ENCODE measurements at places on chromosomes 16 and 17.

- no peak for DNase-seq
Observed at GRCh38 chr17:67841992-67842391, 16.7 kb downstream of the BPTF start.

DNA sequence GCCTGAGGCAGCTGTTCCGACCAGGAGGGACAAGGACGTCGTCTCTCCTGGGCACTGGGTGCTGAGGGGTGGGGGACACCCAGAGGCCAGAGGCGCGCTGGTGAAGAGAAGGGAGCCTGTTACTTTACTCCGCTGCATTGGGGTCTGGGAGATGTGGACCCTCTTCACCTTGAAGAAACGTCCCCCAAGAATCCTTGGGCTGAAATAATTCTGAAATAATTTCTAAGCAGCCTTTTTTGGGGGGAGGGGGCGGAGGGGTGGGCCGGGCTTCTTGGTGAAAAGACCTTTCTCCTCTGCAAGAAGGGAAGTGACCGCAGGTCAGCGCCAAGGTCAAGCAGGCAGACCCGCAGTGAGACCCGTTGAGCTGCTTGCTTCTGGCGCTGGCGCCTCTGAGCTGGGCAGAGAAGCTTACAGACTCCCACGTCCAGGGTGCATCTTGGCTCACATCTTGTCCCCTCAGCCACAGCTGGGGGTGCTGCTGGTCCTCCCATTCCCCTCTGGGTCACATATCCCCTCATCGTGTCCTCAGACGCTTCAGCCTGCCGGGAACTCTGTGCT, 1.1 kb downstream of the SYT17 start:
- DNase-seq, result no peak

- no peak for DNase-seq
Observed at GRCh38 chr17:57397402-57397801, 141.1 kb downstream of the MSI2 start.

GRCh38 chr16:1642753-1643152, 30.6 kb downstream of the CRAMP1 start:
- no peak for DNase-seq

GRCh38 chr16:12188935-12189249, 212.4 kb downstream of the SNX29 start:
- no peak for DNase-seq

GRCh38 chr17:35716897-35717465, 14.5 kb upstream of the RASL10B start:
- peak; percentile 23 for DNase-seq

GRCh38 chr17:54901230-54901822, 674 bp downstream of the TOM1L1 start:
- DNase-seq, result peak; percentile 49

DNA sequence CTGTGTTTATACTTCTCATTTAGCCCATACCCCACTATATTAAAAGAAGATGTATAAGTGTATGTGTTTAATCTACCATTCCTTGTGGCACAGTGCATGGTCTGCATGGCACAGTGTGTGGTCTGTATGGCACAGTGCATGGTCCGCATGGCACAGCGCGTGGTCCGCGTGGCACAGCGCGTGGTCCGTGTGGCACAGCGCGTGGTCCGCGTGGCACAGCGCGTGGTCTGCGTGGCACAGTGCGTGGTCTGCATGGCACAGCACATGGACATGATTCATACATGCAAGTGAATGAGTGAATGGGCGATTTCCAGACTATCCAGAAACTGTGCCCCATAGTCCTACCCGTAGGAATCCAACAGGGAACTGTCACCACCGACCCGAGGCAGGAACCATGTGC, 632.6 kb downstream of the MAF start:
- no peak for DNase-seq

DNA sequence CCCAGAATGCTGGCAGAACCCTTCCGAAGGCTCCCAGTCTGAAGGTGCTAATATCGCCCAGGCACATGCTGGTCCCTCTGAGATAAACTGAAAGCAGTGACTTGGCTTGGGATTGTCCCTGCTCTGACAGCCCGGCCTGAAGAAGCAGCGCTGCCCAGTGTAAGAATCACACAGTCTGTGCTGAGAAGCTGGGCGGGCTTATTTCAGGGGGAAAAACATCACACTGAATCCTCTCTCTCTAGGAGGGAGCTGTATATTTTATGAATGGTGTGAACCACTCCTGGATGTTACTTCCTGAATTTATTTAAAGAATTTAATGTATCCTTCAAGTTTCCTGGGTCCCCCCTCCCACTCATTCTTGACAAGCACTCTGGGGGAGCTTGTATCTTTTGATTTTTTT, 36.3 kb downstream of the GAS7 start:
- DNase-seq, result no peak

GRCh38 chr17:55284001-55284884, 19.5 kb downstream of the HLF start:
- no peak for DNase-seq

GRCh38 chr17:59534583-59534982, 30.8 kb upstream of the DHX40 start:
- DNase-seq, result peak; percentile 14

GRCh38 chr17:31593806-31594205, 202.3 kb downstream of the RAB11FIP4 start:
- DNase-seq, result no peak

DNA sequence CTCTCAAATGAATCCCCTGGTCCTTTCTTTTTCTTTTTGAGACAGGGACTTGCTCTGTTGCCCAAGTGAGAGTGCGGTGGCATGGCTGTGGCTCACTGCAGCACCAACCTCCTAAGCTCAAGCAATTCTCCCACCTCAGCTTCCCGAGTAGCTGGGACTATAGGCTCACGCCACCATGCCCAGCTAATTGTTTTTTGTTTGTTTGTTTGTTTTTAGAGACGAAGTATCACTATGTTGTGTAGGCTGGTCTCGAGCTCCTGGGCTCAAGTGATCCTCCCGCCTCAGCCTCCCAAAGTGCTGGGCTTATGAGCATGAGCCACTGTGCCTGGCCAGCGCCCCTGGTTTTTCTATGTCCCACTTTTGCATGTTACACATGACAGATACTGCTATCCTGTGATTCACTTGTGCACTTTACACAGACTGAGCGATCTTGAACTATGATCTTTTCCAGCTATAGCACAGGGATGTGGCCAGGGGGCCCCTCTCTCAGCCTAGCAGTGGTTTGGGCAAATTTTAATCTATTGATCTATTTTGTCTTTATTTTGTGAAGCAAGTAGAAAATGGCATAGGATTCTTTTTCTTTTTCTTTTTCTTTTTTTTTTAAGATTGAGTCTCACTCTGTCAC, 31.3 kb upstream of the MLKL start:
- DNase-seq, result no peak

GRCh38 chr17:8679126-8679525, 48.6 kb upstream of the MYH10 start:
- no peak for DNase-seq

Data from fibroblast of pulmonary artery (primary cell).